ENCODE measurements at places on chromosomes 1 and 21. TPM values are rescaled to one million over a fixed set of nuclear protein-coding genes. Genes with fewer than 3 reads are reported as not detected.

DNA sequence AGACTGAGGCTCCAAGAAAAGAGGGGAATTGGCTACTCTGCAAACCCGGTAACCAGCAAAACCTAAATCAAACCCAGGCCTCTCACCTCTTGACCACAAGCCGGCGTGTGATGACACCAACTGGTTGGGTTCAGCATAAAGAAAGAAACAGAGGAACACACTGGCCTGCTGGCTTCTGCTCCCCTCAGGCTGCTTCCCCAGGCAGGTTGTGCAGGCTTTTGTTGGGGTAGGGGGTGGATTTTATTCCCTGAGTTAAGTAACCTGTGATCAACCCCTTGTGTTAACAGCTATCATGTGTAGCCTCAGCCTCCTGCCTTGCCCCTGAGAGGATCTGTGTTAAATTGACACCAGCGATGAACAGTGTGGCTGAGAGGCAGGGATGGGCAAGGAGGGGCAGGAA is 111.6 kb upstream of the ZBTB40 start:
- no peak for DNase-seq

DNA sequence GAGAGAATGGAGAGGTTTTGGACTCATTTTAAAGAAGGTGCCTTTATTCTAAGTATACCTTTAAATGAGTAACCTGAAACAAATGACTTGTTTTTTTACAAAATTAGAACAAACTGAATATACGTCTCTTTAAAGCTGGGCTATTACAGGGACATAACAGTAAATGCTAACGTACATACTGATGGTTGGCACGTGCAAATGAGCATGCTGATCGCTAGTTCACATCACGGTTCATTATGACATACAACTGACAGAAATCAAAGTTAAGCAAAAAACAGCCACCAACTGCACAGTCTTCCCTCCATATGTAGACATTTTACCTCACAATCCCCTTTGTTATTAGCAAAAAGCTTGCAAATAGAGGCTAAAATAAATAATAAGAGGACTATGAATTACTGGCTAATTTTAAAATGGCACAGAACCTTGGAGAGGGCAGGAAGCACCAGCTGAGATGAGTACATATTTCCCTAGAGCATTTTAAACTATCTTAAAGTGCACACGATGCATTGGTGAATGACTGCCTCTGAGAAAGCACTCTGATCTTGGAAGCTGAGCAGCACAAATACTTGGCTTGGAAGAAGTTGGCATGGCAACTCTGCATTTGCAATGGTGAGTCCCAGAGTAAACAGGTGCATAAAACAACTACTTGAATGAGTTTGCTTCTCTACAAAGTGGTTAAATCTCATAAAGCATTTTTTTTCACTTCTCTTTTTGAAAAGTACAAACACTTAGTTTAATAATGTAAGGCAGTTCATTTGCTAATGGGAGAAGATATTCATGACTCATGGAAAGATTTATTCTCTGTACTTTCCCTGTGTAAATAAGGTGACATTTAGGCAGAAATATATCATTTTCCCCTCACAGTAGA is 204.7 kb downstream of the LHX8 start:
- DNase-seq = no peak

C1orf141 gene
- not detected for total RNA-seq

DNA sequence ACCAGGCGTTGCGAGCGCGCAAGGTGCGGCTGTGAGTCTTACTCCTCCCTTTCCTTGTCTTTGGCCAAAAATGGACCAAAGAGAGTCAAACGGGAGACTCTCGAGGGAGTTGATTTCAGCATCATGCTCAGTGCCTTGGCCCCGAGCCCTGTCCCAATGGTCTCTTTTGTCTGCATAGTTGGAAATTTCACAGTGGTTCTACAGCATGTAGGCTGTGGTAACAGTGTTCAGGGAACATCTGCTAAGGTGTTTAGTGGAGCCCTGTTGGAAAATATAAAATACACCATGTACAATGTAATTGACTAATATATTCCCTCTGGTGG is 2.7 kb downstream of the CACNA1E start:
- DNase-seq = no peak

DNA sequence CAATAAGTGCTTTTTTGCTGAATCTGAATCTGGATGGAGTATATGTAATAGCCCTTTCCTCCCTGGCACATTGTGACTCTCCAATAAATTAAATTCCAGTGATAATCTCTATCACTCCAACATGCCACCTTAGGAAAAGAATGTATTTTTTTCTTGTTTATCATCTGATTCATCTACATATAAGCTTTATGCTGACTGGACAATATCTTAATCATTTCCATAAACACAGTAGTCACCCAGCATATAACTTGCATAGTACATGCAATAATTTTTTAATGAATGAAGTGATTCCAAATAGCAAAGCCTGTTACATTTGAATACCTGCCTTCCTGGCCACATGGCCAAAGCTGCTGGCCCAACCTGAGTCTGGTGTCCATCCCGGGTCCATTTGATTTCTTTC is 477.6 kb upstream of the USP24 start:
- DNase-seq = no peak

- no peak for DNase-seq
Observed at GRCh38 chr1:6860401-6860800, 75.1 kb downstream of the CAMTA1 start.

GRCh38 chr1:18481190-18481920 is 625 bp downstream of the KLHDC7A start:
- no peak for DNase-seq

GRCh38 chr1:213724640-213725536 is 262.9 kb upstream of the PROX1 start:
- peak; percentile 31 for DNase-seq

GRCh38 chr1:44068442-44068921 is 37.2 kb upstream of the SLC6A9 start:
- no peak for DNase-seq

DNA sequence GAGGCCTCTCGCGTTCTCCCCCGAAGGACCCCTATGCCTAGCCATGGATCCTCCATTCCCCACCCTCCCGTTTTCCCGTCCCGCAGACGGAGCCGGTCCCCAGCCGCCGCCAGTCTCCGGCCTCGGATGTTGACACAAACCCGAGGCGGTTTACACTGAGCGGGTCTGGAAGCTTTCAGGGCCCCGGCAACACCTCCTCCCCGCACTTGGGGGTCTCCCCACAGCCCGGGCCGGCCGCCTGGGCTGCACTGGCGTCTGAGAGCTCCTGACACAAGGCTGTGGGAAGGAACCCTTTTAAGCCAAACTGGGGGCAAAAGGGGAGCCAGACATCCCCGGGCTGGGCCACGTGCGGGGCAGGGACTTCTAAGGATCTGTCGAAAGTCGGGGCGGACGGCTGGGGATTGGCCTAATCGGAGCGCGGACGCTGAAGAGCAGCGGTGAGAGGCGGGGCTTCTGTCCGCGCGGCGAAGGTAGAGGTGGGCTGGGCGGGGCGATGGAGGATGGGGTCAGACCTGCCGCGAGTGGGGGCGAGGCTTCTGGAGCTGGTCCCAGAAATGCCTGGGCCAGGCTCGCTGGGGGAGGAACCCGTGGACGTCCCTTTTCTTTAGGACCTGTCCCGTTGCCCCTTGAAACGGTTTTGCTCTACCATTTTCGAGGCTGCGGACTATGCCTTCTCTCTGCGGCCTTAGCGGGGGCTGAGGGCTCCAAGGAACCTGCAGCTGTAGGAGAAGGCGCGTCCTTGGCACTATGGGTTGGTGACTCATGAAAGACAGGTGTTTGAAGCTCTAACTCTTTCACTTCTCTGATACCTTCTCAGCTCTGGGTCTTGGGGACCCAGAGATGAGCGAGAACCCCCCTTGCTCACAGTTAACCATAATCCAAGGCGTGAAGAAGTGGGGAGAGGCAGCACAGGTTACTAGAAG is 1.2 kb upstream of the HPCAL4 start:
- DNase-seq = no peak

DNA sequence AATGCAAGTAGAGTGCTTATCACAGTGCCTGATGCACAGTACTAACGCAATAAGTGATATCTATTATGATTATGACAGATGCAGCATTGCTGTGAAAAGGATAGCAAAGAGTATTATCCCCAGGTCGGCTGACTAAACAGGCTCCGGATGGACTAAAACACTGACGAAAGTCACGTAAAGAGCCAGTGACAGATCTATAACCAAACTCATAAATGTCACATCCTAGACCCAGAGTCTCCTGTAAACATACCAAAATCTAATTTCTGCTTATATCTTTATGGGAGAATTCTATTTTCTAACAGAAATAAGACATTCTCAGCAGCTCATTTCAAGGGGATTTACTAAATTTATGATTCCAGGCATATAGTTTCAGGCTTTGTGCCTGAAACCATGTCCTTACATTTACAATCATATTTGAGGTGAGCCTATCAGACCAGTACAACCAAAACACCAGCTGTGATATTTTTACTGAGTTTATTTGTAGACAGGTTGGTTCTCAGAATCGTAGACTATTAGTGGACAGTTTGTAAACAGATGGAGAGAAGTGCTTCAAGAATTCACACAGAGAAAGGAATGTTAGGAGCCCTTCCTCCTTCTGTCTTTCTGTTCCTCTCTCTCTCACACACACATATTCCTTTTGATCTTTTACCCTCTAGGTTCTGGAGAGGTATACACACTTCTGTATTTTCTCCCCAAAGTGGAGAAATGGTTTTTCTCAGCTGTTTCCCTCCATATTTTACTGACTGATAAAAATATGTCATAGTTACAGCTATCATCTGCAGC is 52.4 kb upstream of the WDR26 start:
- DNase-seq = no peak

- DNase-seq = no peak
Observed at GRCh38 chr1:220943319-220943996, 64.2 kb downstream of the HLX start.

RNF223 gene
- not detected for total RNA-seq

DNA sequence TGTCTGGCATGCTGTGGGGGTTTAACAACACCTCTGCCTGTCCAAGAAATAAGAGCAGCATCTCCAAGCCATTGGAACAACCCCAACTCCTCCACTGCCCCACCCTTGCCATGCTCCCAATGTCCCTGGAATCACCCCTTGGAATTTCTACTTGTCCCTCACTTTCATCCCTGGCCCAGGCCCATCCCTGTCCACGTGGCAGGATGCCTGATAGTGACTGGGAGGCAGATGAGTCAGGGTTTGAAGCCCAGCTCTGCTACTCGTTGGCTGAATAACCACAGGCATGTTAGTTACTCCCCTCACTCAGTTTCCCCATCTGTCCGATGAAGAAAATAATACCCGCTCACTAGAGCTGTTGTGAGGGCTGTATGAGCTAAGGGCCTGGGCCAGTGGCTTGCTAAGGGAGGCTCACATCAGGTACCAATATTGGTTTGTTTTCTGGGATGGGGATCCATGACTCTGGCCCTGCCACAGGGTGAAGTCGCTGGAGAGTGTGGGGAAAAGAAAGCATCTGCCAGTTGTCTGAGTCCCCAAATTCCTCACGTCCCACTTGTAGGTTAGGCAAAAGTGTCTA is 99.4 kb upstream of the TLR5 start:
- no peak for DNase-seq

CASQ1 gene
- total RNA-seq = 0.20 TPM

- no peak for DNase-seq
Observed at GRCh38 chr1:11307852-11308251, 34.9 kb downstream of the UBIAD1 start.

SLAMF7 gene
- not detected for total RNA-seq

TGFB2 gene
- total RNA-seq = not detected

GRCh38 chr1:207268337-207268736 is 53.1 kb upstream of the CD55 start:
- DNase-seq = no peak

NMNAT2 gene
- total RNA-seq = not detected

DNA sequence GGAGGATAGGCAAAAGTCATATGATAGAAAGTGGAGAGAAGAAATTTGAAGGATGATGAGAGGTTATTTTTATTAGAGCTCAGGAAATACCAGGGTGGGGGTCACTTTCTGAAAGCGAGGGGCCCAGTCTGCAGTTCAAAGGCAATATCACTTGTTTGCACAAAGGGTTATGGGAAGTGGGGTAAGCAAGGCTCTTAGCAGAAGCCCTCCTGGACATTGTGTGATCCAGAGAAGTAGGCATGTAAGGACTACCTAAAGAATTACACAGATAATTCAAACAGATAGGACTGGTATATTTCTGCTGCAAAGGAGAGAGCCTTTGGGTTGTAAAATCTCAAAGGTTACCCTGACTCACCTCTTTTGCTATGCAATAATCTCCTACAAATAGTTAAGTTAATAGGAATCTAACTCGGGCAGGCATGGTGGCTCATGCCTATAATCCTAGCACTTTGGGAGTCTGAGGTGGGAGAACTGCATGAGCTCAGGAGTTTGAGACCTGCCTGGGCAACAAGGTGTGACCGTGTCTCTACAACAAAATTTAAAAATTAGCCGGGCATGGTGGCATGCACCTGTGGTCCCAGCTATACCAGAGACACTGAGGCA is 25.2 kb upstream of the PRRC2C start:
- no peak for DNase-seq

DNA sequence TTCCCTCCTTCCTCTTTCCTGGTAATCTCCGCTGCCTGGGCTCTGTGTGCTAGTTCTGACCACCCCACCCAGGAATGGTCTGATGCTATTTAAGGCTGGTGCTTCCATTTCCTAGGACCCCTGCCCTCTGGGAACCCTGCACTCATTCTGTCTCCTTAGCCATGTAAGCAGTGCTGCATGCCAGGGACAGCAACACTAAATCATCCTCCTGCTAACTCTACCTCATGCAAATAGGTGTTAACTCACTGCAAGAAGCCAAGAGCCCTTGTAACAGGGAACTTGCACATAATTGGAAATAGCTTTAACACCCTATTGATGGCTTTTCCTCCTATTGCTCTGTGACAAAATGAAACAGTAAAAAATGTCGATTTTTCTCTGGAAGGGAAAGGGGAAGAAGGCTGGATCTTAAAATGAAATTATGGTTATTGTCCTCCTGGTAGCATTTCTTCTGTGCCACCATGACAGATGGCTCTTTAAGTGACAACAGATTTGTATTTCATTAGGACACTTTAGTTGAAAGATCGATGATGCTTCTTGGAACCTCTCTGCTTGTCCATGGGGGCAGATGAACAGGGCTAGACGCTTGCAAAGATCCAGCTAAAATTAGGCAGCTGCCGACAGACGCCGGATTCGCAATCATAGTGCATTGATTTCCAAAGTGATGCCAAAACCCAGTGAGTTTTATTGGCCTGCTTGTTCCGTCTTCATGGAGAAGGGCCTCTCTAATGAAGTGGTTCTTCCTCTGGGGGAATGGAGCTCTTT is 551.7 kb downstream of the MATN1 start:
- no peak for DNase-seq

DNA sequence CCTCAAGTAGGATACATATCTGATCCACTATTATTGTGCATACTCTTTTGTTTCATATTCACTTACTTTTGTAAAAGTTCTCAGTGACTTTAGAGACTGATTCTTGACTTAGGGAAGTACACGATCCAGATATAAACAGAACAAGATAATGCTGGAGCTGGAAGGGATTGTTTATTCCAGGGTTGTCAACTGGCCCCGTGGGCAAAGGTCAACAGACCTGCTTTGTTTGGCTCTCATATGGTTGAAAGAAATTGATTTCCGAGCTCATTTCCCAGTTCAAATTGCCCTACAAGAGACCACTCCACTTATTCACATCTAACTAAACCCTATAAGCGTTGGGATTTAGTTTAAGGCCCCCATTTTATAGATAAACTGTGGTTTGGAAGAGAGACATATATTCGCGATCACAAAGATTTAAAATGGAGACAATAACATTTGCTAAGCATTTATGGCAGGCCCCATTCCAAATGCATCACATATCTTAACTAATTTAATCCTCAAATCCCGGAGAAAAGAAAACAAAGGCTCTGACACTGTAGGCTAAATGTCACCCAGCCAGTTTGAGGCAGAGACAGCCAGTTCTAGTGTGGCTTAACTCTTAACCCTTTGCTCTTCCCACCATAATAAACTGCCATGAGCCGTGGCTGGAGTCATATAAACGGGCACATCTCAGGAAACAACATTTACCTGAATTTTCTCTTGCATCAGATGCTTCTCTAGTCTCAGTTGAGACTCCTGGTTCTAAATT is 20.6 kb downstream of the REG4 start:
- no peak for DNase-seq
